ENCODE measurements at places on chromosomes 1 and 21.

DNA sequence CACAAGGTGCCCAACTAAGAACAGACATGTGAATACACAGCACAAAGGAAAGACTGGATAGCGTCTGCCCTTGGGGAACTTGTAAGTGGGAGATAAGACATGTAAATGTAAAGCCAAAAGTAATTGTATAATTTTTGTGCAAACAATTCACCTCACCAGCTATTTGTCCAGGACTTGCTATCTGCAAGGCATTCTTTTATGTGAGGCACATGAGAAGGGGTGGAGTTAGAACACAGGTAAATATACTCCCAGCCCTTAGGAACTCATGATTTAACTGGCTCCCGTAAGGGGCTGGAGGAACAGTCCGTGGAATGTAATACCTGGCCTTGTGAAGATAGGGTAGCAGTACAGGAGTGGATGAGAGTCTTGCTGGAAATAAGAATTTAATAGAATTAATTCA is 61.3 kb downstream of the CDK18 start:
- DNase-seq, result no peak

DNA sequence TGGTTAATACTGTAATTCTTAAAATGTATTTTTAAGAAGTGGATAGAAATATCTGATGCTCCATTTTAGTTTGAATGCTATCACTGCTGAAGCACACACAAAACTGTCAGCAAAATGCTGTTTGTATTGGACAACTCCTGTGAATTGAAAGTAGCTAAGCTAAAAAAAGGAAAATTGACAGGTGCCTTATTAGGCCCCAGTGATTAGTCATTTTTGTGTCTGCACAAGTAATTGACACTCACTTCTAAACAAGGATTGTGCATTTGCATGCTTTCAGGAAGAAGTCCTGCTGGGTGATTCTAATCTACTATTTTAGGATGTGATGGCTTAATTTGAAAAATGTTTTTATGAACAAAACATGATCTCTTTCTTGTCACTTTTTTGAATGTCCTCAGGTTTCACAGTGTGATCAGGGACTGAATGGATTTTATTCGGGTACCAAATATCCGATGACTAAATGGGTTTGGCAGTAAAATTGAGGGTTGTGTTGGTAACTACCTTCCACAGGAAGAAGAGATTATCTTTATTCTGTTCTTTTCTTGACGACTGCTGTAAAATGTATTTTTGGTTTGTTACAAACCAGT is 13.0 kb upstream of the MAP3K7CL start:
- DNase-seq, result no peak

DNA sequence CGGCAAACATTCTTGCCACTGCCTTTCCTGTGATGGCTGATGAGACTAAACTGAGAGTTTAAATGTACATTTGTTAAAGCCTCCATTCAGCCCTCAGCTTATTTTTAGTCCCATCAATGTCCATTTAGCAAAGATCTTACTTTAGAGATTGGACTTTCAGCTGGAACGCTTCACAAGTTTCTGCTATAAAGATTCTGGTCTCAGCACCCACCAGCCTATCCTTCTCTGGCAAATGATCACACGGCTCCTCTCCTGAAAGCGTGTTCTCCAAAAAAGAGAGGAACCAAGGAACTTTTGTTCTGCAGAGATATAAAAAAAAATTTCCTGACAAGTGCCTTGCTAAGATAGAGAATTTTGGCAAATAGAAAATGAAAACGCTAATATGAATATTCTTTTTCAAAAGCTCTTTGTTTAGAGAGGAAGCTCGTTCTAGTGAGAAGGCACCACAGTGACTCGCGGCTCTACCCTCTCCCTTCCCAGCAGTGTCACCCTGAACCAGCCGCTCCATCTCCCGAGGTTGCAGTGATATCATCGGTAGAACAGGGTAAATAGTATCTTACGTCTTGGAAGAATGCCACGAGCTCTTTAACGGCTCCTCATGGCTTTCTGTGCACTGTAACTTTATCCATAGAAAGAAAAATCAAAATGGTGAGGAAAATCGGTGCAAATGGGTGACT is 200.2 kb downstream of the APP start:
- DNase-seq, result no peak

DNA sequence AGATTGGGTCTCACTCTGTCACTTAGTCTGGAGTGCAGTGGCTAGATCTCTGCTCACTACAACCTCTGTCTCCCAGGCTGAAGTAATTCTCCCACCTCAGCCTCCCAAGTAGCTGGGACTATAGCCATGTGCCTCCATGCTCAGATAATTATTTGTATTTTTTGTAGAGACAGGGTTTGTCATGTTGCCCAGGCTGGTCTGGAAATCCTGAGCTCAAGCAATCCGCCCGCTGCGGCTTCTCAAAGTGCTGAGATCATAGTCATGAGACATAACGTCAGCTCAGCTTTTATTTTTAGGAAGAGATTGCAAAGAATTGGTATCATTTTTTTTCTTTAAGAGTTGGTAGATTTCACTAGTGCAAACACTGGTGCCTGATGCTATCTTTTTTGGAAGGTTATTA is 244.9 kb downstream of the DSCAM start:
- DNase-seq, result no peak

DNA sequence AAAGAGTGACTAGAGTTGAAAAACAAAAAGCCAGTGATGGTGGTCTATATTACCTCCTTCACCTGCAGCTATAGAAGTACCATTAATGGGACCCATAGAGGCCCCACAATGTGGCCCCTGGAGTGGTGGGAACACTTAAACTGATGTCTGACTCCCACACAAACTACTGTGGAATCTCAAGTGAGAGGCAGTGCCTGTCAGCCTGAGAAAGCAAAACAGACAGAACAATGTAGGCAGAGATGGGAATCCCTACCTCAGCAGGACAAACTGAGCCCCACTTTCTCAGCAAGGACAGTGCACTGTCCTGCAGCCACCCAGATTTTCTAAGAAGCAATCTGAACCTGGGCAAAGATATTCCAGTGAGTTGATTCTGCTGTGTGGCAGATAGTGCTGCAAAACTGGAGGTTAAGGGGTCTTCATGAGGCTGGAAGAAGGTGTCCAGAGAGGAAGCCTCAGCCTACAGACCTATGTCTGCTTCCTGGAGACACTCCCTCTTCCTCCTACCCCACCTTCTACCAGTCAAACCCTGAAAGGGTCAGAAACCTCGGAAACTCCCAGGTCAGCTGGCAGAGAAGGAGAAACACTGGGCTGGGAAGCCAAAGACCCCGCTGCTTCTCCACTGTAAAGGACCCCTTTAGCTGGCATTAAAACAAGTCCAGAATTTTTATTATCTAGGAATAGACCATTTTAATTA is 228.7 kb downstream of the C1orf94 start:
- DNase-seq, result no peak

- DNase-seq, result no peak
Observed at GRCh38 chr1:38587766-38588165, 271.8 kb downstream of the RRAGC start.

DNA sequence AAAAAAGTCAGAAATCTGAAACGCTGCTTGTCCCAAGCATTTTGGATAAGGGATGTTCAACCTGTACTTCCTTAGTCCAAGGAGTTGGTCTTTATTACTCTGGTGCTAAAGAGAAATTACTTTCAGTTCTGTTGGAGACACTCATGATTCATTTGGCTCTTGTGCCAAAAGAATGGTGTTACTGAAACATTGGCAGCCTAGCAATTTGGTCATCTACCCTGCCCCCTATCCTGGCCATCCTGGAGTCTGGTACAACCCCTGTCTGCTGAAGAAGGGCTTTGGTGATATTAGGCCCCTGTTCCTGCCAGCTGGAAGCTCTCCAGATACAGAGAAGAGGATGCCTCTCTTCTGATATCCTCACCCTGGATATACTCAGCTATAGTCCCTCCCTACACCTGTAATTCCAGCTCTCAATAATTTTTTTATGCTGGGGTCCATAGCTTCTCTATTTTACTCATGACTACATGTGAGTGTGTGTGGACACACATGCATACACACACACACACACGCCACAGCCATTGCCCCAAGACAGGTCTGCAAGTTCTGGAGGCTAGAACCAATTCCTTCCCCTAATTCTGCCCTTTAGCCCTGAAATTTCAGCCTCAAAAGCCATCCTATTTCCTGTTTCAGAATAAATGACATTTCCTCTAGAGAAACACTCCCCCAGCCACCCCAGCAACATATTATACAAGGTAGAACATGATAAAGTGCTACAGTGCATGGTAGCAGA is 40.0 kb downstream of the LHX8 start:
- DNase-seq, result no peak

GRCh38 chr21:35280231-35280630 is 231.1 kb upstream of the RUNX1 start:
- no peak for DNase-seq

DNA sequence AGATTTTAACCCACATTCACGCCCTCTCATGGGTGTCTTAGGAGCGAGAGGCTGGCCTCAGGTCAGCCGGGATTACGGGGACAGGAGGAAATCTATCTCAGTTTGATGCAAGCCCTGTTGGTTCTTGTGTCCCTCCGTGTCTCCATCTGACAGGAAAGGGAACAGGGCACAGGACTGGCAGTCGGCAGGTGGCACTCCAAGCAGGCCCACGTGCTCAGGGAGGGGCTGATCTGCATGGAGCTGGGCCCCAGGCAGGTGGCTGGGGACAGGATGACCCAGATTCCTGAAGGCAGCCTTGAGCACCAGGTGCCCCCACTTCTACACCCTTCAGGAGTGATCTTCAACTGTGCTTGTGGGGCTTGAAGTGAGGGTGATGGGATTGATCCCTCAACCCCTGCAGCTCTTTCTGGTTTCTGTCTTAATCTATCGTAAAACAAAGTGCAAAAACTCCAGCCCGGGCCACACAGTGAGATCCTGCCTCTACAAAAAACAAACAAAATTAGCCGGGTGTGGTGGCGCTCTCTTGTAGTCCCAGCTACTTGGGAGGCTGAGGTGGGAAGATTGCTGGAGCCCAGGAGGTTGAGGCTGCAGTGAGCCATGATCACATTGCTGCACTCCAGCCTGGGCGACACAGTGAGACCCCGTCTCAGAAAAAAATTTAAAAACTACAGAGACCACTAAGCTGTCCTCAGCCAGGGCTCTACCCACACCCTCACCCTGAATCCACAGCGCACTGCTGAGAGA is 8.3 kb downstream of the PLEKHG5 start:
- DNase-seq, result no peak

GRCh38 chr1:240823357-240823756 is 211.4 kb upstream of the GREM2 start:
- no peak for DNase-seq

DNA sequence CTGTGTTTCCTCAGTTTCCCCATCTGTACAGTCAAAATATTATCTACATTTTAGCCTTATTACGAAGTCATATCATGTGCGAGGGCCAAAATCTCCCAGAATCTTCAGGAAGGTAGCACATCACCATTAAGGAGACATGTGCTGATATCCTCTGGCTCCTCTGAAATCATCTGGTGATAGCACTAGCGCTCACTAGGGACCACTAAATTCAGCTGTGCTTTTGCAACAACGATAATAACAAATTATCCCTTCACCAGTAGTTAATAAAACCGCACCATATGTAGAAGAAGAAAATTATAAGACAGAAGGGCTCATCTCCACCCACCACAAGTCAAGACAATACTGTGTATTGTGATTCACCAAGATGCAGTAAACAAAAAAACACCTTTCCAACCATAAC is 53.3 kb downstream of the TIAM1 start:
- DNase-seq, result no peak

GRCh38 chr1:115251340-115251748 is 86.7 kb downstream of the NGF start:
- DNase-seq, result no peak

DNA sequence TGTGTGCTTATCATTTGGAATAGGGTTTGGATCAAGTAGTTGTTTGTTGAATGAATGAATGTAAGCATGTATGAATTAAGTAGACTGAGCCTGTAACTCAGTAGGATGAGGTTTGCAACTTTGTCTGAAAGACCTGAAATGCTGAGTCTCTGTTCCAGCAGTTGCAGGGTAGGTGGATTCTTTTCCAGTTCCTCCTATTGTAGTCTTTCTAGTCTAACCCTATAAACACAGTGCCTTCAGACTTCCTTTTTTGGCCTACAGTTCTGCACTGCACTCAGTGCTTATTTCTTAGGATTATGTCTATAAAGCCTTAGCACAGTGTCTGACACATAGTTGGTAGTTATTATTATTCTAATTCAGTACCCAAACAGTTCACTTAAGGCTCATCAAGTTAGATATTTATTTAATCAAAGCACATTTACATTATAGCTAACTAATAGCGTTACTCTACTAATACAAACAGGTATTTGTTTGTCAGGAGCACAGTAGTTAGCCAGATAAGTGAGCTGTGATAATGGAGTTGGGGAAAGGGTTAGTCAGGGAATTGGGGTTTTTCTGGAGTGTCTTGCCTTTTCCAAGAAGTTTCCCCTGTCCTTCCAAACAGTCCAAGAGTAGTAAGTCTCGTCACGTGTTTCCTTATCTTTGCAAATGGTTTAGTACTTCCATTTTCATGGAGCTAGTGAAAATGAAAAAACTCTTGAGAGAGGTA is 45.0 kb downstream of the ABCD3 start:
- no peak for DNase-seq

GRCh38 chr1:70227439-70227838 is 6.3 kb downstream of the SRSF11 start:
- DNase-seq, result no peak

- DNase-seq, result no peak
Observed at GRCh38 chr1:230286166-230286889, 139.8 kb downstream of the PGBD5 start.

- DNase-seq, result no peak
Observed at GRCh38 chr1:156151093-156151688, 2.2 kb upstream of the SEMA4A start.

GRCh38 chr1:155043793-155044192 is 7.3 kb upstream of the ADAM15 start:
- DNase-seq, result no peak

DNA sequence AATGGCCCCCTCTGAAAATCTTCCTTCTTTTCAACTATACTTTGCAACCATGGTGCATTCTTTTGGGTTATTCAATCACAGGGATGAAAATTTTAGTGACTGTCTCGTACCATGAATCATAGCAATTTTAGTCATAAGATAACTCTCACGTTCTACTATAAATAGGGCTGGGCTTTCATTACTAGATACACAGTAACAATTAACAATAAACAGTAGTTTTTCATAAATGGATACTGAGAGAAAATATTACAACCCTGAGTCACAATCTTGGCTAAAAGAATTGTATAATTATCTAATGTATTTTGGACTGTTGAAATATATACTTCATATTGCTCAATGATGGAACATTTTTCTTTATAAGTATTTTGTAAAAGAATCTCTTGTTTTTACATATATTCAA is 96.1 kb downstream of the TEX35 start:
- DNase-seq, result no peak
